NCI-H2029 (cell line): ENCODE measurements at places on chromosomes 11 and 22.

DNA sequence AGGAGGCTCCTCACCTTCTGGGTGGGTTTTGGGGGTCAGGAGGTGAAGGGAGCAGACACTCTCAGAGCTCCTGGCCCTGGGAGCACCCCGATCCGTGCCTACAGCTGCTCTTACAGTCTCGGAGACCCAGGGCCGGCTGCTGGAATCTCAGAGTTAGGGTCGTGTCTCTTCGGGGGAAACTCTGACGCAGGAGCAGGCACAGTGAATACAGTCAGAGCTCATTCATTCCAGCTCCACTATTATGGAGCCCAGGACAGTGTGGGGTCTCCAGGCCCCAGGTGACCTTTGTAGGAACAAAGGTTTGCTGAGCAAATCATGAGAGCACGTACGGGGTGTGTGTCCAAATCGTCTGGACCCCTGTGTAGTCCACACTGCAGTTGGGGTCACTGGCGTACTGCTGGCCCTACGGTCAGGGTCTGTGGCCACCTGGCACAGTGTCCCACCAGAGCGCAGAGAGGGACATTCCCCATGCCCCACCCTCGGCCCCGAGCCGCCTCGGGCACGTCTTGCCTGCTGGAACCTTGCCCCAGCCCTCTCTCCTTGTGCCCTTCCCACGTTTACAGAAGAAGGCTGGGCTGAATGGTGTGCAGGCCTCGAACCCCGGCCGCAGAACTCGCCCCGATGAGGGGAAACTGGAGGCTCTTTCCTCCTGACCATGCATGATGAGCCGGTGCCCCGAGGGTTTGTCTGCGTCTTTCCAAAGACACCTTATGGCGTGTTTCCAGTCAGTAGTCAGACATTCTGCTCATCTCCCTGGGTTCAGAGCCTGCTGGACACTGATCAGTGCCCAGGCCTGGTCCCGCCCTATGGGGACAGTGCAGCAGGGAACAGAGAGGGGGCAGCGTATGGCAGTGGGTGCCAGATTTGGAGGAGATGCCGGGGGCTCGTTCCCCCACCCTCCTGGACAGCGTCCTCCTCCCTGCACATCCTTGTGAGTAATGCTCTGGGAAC is 1166.6 kb downstream of the BRD1 start:
- no peak for DNase-seq

DNA sequence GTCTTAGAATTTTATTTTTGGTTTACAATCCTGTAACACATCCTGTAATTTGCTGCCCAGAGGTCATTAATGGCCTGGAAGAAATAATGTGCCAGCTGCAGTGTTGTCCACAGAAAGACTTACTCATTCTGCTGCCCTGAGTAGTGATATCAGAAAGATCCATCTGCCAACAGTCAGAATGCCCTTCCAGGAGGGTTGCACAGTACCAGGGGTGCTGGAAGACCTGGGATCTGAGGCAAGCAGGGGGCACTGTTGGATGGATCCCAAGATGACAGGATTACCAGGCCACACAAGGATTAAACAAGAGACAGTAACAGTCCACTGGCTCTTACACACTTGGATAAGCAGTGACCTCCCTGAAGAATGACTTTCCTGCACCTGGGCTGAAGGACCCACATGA is 93.8 kb upstream of the TOP3B start:
- DNase-seq: no peak

GRCh38 chr11:96112192-96113128 is 188.6 kb upstream of the MTMR2 start:
- no peak for DNase-seq

DNA sequence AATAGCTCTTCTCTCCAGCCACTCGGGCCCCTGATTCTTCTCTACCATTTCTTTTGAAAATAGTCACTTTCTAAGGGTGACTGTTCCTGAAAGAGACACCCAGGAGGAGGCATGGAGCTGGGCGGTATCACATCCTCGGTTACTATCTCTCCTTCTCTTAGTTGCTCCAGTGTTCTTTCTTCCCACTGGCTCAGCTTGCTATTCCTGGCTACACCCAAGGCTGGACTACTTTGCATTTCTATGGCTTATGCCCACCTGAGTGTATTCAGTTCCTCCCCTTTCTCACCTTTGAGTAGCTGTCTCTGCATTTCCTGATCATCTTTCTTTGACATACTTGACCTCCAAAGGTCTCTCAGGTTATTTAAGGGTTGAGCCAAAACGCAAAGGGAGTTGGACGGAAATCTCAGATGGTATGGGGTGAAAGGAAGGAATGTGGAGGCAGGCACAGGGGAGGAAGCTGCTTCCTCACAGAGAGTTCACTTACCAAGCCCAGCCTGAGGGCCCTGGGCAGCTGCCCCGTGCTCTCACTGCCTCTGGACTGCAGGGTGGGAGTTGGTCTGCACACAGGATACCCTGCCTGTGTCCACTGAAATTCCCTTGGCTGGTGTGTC is 155.7 kb downstream of the SNX19 start:
- DNase-seq: no peak

DNA sequence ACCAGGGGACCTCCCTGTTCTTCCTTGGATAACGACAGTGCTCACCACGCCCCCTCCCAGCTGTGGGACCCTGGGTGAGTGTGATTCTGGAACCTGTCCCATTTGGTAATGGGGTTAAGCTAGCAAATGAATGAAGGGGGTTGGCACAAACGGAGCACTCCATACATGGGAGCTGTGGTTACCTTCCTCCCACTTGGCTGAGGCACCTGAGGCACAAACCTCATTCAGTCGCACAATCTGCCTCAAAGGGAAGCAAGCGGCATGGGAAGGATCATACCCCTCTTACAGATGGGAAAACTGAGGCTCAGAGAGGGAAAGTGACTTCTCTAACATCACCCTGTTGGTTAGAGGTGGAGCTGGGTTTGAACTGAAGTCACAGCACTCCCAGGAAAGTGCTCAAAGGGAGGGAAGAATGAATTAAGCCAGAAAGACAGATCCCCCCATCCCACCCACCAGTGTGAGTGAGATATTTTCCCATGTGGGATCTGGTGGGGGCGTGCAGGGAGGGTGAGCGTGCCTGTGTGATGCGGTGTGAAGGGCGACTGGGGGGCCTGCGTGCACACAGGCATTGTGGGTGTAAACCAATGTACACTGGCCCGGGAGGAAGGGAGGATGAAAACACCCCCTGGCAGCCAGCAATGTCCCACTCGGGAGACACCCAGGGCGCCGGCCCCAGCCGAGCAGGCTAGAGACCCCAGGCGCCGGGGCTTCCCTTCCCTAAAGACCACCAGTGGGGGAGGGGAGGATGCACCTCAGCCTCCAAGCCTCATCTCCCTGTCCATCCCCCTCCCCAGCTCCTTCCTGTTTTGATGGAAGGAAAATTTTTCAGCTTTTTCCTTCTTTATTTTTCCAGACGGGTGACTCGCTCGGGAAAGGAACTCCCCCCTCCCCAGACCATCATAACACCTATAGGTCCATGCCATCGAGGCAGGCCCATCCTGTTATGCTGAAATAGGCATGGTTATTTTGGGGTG is 8.0 kb upstream of the PDGFB start:
- no peak for DNase-seq

- DNase-seq: no peak
Measured at GRCh38 chr11:102757823-102758549, 22.4 kb downstream of the MMP10 start.

GRCh38 chr11:10751581-10751940 is 515 bp downstream of the CTR9 start:
- DNase-seq: no peak

GRCh38 chr11:61334434-61335354 is 1.7 kb downstream of the TKFC start:
- no peak for DNase-seq

DNA sequence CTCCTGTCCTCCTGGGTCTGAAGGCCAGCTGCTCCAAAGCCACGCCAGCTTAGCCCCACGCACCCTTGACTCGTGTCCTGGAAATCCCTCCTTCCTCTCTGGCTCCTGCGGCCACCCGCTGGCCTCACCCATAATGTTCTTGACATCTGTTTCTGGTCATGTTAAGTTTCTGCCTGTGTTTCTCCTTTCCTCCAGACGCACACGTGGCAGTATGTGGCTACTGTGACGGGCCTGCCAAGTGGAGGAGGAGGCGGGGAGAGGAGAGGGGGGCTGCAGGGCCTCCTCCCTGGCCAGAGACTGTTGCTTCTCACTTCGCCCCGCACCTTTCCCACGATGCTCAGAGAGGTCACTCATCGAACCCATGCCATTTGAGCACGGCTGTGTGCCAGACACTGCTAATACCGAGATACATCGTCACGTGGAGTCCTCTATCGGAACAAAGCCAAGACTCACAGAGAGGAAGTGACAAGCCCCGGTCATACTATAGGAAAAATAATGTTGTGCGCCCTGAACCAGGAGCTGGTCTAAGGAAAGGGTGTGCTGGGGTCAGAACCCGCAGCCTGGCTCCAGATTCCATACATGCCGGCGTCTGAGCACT is 11.5 kb downstream of the C1QTNF6 start:
- DNase-seq: no peak

- no peak for DNase-seq
Measured at GRCh38 chr22:18983120-18983651, 47.1 kb upstream of the PRODH start.

GRCh38 chr11:33387581-33387980 is 130.4 kb downstream of the HIPK3 start:
- DNase-seq: no peak

DNA sequence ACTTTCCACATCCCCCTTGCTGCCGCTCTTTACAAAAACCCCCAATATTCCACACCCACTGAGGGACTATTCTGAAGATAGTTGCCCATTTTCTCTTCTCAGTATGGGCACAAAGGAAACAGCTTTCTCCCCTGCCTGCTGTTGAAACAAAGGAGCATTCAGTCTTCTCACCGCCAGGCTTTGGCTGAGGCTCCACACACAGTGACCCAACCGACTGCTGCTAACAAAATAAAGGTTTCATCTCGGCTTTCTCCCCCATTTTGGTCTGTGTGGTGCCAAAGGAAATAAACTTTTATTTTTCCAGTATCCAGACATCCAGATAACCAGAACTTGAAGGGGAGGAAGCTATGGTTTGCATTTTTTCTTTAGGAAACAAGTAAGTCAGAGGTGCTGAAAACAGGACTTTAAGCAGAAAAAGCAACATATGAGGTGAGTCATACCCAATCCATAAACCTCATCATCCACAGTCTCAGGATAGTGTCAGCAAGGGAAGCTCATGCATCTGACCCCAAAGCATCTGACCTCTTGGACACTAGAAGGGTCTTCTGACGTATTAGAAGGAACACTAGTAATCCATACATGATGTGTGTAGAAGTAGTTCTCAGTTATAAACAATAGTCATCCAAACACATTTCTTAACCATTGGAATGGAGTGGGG is 6.4 kb downstream of the CLMP start:
- DNase-seq: no peak

- no peak for DNase-seq
Measured at GRCh38 chr11:30908272-30908671, 322.1 kb upstream of the MPPED2 start.
